Stimulated activated CD8-positive, alpha-beta memory T cell treated with anti-CD3 and anti-CD28 coated beads, Interleukin-12 subunit alpha, Interleukin-12 subunit beta, amount 100 ng/mL, for 1 hour (primary cell): ENCODE measurements at places on chromosomes 5 and 9.

- DNase-seq: no peak
Measured at GRCh38 chr5:156147944-156148285, 179.0 kb upstream of the SGCD start.

GRCh38 chr5:68054638-68055037, 160.9 kb upstream of the PIK3R1 start:
- no peak for DNase-seq

DNA sequence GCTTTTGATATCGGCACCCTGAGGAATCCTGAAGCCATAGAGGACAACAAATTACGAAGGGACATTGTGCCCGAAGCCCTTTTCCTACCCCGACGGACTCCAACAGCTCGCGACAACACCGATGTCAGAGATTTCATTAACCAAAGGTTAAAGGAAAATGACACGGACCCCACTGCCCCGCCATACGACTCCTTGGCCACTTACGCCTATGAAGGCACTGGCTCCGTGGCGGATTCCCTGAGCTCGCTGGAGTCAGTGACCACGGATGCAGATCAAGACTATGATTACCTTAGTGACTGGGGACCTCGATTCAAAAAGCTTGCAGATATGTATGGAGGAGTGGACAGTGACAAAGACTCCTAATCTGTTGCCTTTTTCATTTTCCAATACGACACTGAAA, 129.5 kb downstream of the CDH6 start:
- no peak for DNase-seq

GRCh38 chr9:88716596-88717290, 181.8 kb downstream of the NXNL2 start:
- no peak for DNase-seq

- no peak for DNase-seq
Measured at GRCh38 chr5:168788786-168789185, 209.6 kb upstream of the PANK3 start.

DNA sequence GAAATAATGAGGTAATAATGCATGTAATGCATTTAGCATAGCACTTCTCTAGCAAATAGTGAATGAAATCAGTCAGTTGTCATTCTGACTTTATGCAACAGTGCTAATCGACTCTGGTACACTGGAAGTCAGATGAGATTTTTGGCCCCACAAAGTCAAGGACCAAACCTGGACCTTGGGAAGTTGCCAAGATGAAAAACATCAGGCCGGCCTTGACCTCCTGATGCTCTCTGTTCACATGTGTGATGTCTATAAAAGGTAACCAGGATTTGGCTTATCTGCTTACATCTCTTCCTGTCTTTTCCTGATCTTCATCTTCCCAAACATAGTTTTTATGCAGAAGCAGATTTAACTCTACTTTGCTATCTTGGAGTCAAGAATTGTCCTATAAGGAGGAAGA, 39.5 kb downstream of the SLC22A5 start:
- no peak for DNase-seq

GRCh38 chr5:168877132-168877892, 298.1 kb upstream of the PANK3 start:
- no peak for DNase-seq

DNA sequence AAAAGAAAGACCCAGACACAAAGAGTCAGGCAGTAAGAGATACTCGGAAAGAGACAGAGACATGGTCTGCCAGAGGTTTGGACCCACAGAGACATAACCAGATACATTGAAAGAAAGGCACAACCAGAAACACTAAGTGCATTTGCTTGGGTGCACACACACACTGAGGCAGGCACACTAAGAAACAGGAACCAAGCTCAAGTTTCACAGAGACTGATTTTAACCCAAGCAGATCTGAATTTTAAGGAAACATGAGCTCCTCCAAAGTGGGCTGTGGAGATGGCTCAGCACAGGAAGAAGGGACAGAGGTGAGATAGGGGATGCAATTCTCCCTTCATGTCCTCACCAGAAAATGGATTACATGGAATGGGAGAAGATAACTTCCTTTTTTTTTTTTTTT, 9.5 kb downstream of the AQP3 start:
- no peak for DNase-seq
